Forelimb muscle (tissue), 1 donor: ENCODE measurements at places on chromosomes 5 and 9.

DNA sequence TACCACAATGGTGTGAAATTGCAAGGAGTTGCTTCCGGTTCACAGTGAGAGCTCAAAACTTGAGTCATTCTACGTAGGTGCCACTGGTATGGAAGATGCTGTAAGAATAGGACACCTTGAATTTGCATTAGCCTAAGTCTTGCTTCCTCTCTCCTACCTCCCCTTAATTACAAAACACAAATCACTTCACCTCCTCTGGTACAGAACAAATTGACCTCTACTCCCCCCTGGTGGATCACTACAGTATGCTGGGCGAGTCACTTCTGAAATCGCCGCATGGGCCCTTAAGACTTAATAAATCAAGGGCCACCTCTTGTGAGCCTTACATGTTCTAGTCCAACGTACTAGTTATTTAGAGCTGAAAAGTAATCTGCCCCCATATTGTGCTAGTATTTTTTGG is 145.3 kb upstream of the SMARCA2 start:
- no peak for DNase-seq

DNA sequence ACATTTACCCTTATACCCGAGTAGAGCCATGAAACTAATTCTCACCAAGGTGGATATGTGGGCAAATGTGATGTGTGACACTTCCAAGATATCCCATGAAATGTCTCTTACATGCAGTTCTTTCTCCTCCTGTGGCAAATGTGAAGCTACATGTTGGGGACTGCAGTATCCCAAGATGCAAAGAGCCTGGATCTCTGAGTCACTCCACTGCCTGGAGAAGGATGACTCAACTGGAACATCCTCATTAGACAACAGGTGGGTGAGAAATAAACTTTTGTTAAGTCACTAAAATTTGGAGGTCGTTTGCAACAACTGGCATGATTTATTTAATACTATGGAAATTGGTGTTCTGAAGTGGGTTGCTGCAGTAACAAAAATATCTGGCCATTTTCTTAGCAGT is 36.5 kb upstream of the TENT4A start:
- DNase-seq, result no peak

- DNase-seq, result no peak
Observed at GRCh38 chr5:74063346-74063745, 437.4 kb downstream of the ARHGEF28 start.

GRCh38 chr5:16780325-16780724 is 155.8 kb downstream of the MYO10 start:
- no peak for DNase-seq

DNA sequence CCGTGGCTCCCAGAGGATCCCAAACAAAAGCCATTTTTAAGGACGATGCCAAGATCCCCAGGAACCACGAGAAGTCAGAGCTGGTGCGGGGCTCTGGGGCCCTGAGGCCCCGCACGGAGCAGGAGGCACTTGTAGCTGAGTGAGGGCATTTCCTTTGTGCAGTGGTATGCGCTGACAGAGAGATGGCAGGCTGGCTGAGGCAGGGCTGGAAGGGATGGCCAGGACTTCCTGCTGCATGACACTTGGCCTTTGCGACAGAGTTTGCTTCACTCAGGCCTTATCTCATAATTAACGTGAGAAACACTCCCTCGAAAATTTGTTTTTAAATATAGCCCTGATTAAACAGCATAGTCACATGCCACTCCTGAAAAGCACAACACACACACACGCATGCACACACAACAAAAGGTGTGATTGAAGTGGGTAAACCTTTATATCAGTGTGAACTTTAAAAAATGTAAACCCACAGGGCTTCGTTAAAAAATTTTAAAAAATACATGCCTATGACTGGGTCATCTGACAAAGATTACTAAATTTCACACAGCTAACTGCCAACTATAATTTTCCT is 536.6 kb downstream of the PDE4D start:
- DNase-seq, result no peak

DNA sequence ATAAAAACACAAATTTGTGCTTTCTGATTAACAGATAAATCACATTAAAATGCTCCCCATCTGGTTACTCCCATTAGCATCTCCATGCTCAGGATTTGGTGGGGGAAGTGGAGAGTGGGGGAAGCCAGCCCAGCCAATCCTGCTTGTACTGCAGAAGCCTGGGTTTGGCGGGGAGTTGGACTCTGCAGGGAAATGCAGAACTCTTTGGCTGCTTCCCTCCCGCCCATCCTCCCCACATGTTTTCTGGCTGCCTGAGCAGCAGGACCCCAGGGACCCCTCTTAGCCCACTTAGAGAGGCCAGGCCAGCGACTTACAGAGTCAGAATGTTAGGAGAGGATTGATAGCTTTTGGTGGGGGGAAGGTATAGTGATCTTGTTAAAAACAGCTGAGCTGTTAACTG is 59.5 kb upstream of the FOXI1 start:
- DNase-seq, result peak; percentile 41

GRCh38 chr5:150022158-150022531 is 21.6 kb downstream of the HMGXB3 start:
- no peak for DNase-seq
